ENCODE measurements at places on chromosomes 5 and 9.

- no peak for DNase-seq
Measured at GRCh38 chr9:124765439-124765835, 5.7 kb downstream of the NR6A1 start.

DNA sequence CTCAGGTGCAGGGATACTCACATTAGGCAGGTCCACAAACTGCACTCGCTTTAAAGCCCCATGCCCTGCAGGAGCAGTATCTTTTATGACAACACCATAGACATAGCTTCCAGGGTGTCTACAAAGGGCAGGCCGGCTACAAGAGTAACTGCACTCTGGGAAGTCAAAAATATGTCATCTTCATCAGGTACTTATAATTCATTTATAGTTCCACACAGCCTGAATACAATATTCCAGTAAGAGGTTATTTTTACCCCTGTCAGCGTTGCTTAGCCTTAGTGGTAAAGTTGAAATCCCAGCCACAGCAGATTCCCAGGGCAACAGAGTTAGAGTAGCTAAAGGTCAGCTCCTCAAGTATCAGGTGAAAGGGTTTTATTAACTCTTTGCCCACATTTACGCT, 82.3 kb upstream of the ITGA2 start:
- DNase-seq, result no peak

DNA sequence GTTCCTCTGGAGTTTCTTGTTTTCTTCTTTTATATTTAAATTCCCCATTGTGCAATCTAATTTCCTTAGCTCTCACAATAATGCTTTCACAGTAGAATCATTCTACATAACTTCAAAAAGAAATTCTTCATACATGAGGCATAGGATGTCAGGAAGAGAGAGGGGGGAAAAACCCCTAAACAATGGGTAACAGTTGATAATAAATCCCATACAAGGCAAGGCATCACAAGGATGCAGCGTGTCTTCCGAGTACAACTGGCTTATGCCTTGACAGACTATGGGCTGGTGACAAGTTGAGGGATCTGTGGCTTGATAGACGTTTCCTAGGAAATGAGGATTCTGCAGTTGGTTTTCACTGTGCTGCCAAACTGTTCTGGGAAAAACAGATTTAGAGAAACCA, 247.4 kb downstream of the ARL15 start:
- DNase-seq, result no peak

DNA sequence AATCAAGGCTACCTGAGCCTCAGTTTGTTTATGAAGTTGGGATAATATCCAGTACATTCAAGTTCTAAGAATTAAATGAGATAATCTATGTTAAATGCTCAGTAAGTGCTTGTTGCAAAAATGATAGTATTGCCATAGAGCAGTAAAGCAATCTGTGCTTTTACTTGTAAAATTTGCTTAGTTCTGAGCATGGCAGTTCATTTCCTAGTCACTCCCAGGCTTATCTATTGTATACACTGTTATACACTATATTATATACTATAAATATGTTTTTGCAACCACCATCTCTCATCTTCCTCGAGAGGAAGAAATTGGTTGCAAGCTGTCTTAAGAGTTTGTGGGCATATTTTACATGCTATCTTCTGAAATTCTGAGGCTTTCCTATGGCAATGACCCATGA, 63.4 kb downstream of the MTREX start:
- DNase-seq, result no peak

- DNase-seq, result no peak
Measured at GRCh38 chr5:176803943-176804498, 6.3 kb upstream of the UNC5A start.

DNA sequence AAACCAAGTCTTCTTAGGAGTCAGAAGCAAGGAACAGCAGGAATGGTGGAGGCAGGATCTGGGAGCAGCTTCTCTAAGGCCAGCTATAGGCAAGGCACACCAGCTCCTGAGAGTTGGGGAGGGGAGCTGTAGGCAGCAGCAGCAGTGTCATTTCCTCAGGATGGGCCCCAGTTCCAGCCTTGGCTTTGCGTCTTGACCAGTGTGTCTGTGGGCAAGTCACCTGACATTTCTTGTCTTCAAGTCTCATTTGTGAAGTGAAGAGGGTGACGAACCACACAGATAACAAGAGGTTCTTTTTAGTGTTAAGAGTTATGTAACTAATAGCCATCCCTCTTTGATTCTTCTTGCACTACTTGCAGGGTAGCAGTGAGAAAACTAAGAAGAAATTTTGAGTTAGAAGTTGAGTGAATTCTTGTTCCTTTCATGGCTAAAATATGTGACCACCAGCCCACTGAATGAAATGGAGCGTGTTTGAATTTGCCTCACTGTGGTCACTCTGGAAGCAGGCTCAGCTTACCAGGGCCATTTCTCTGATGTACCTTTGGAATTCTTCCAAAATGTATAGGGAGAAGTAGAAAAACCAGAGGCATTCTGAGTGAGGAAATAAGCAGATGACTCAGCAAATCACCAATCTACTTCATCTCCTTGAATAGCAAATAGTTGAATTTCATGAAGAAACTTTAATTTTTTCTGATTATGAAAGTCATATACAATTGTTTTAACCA, 42.4 kb downstream of the RHOBTB3 start:
- no peak for DNase-seq

GRCh38 chr5:157204765-157205164, 24.1 kb downstream of the ITK start:
- no peak for DNase-seq

DNA sequence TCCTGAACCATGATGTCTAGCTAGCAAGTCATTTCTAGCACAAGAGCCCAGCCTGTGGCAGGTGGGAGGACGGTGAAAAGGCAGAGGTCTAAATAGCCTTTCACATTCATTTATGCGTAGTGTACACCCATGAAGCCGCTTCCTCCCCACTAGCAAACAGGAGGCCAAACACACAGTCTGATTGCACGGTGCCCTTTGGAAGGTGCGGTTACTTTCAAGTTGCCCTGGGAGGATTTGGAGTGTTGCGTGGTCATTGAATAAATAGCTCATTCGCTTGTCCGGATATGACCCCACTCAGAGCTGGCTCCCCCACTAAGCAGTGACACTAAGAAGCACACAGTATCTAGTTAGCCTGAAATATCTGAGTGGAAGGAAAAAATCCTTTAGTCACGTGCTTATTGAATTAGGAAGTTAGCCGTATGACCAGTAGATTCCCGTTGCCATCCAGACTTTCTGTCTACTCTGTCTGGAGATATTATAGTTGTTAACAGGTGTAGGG, 664 bp upstream of the ARSB start:
- DNase-seq, result peak; percentile 17

- no peak for DNase-seq
Measured at GRCh38 chr9:35287987-35288632, 126.3 kb downstream of the UNC13B start.

DNA sequence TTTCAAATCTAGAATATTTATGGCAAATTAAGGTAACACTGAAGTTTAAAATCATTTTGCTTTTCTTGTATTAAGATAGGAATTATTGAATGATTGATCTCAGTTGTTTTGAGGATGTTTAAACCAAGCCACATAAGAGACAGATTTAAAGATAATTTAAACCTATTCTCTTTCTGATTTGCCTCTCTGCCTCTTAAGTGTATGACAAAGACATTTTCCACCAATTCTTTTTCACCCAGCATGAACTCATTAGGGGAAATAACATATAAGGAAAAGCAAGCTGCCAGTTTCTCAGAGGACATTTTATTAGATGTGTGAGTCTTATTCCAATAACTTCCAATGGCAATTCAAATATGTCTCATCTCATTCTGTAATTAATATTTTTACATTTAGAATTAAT, 568.3 kb upstream of the MEF2C start:
- DNase-seq, result no peak

DNA sequence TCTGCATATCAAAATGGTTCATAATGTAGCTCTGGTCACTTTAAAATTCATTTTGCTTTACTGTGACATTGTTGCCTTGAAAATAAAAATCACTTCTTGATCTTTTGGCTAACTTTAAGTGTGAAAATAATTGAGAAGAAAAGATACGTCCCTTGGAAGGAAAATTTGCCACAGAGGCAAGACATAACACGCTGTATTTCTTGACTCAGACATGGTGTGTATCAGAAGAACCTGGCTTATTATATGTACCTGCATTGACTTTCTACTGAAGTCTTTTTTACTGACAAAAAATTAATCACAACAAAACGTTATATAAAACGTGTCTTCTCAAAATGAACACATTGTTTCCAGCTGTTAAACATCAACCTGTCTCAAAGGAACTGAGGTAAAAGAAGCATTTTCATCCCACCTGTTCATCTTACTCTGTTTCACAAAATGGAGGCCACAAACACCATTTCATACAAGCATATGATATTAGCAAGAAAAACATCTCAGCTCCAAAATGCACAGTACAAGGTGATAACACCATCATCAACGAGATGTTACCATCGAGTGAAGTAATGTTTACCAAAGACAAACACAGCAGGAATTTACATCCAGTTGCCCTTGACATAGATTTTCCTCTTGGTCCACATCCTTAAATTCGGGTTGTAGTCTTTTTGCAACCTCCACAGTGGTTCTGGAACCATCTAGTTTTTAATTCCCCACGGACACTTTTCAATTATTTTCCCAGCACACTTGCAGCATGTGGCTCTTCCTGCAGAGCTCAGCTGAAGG, 179.9 kb downstream of the GLIS3 start:
- DNase-seq, result no peak

DNA sequence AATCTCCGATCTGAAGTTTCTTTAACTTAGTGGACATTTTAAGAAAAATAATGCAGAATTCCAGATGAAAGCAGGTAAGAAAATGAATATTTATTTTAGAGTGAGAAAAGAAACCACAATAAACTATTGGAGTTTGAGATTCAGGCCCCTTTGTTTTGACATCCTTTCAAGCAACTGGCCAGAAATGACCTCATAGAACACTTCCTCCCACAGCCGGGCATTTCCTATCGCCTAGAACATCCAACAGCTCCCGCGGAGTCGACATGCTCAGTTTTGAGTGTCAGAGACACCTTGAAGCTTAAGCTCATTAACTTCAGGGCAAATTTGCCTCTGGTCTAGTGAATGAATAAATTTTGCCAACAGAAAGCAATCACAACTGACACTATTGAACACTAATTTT, 369.2 kb downstream of the TLE4 start:
- no peak for DNase-seq

DNA sequence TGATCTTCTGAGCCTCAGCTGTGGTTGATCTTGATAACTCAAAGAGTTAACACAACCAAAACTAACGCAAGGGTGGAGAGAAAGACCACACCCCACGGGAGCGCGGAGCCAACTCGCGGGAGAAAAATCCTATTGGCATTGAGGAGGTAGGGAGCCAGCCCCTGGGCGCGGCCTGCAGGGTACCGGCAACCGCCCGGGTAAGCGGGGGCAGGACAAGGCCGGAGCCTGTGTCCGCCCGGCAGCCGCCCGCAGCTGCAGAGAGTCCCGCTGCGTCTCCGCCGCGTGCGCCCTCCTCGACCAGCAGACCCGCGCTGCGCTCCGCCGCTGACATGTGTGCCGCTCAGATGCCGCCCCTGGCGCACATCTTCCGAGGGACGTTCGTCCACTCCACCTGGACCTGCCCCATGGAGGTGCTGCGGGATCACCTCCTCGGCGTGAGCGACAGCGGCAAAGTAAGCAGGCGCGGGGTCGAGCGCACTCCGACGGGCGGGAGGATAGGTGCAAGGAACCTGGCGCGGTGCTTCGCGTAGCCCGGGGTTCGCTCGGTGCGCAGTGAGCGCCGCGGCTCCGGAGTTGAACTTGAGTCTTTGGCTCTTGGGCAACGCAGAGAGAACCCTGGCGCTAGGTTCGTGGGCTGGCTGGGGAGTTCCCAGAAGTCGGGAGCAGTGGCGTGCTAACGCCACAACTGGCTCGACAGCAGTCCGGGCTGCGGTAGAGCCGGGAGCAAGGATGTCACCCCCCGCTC, at the start of gene GDA:
Gene GDA (plus strand): TSS at position 210 of the 745 bp plus-strand sequence. CDS start 120 bp downstream, at position 330.
- DNase-seq, result no peak

DNA sequence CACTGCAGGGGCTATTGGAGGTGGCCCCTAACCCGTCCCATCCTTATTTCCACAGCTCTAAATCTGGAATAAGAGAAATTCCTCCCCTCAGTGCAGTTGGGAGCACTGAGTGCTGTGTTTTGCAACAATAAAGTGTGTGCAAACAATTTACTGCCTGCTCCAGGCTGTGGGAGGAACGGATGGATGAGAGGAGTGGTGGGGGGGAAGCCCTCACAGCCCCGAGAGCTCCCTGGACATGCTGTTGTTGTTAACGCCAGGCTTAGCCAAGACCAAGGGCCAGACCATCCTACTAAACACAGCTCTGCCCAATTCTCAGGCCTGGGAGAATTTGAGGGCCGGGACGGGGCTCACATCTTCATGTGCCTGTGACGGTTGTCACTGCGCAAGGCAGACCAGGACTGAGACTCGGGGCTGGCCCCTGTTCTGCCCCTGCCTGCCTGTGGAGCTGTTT, 200.2 kb downstream of the DAB2IP start:
- no peak for DNase-seq

DNA sequence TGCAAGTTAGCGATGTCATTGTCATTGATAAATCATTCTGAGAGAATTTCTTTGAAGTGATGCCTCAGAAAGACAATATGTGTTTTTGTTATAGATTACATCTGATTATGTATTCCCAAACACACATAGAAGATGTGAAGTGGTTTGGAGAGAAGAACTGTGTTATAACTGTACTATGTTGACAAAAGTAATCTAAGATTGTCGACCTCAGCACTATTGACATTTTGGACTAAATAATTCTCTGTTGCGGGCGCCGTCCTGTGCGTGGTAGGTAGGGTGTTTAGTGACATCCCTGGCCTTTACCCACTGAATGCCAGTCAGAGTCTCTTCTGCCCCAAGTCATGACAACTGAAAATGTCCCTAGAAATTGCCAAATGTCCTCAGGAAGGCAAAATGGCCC, 77.8 kb downstream of the CFAP90 start:
- no peak for DNase-seq

DNA sequence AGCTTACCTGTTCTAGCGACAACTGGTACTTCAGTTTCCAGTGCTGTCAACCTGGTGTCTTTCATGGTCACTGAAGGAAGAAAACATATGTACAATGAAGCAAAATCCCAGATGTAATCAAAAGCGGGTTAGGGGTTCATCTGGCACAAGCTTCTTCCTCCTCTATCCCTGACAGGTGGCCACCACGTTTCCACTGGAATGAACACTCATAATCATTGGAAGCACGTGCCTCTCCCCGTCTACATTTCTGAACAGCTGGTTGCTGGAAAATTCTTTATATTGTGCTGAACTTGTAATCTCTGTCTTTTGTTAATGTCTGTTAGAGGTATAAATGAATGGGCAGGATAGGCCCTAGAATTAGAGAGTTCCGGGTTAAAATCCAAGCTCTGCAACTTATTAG, 9.4 kb downstream of the TSC1 start:
- no peak for DNase-seq

DNA sequence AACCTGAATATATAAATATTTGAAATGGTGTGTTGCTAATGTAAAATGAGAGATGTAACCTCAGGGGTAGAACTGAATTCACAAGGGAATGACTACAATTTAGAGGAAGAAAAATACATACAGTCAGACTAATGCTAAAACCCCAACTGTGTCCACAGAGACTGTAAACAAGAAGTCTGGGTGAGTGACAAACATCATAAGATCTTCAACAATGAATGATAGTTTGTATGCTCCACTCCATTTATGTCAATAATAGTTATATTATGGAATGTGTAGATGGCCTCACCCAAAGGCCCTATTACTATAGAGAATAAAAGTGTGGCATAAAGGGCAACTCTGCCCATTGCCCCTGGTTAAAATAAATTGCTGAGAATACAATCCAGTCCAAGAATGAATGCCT, 102.9 kb downstream of the CETN3 start:
- no peak for DNase-seq
